Neural progenitor cell (in vitro differentiated cells): ENCODE measurements at places on chromosomes 7 and 10. TPM values are rescaled to one million over a fixed set of nuclear protein-coding genes. Genes with fewer than 3 reads are reported as not detected.

ZNF365 gene
- 0.26 and 0.28 TPM in 2 replicates for total RNA-seq

CAMK1D gene
- 7.6 and 8.8 TPM in 2 replicates for total RNA-seq

GLI3 gene
- 32.0 and 33.0 TPM in 2 replicates for total RNA-seq

C10orf120 gene
- total RNA-seq, result not detected in 2 replicates

ARMH3 gene
- total RNA-seq, result 11.8 and 14.5 TPM in 2 replicates
